ENCODE measurements at places on chromosomes 4 and X.

GRCh38 chrX:28177202-28177601, 196.0 kb upstream of the DCAF8L1 start:
- no peaks in the 10 kb centered on the region for H3K4me1 ChIP-seq
- H3K4me3 ChIP-seq: no peak overlapping the region
- no peak overlapping the region for H3K27ac ChIP-seq
- peaks cover 1% of the 10 kb centered on the region for H3K36me3 ChIP-seq
- no peak for DNase-seq

GRCh38 chrX:4314586-4314985, 601.1 kb upstream of the PRKX start:
- H3K36me3 ChIP-seq: no peaks in the 10 kb centered on the region
- H3K27ac ChIP-seq: no peak overlapping the region
- H3K27me3 ChIP-seq: no peaks in the 10 kb centered on the region
- no peak for DNase-seq
- no peaks in the 10 kb centered on the region for H3K4me1 ChIP-seq

DNA sequence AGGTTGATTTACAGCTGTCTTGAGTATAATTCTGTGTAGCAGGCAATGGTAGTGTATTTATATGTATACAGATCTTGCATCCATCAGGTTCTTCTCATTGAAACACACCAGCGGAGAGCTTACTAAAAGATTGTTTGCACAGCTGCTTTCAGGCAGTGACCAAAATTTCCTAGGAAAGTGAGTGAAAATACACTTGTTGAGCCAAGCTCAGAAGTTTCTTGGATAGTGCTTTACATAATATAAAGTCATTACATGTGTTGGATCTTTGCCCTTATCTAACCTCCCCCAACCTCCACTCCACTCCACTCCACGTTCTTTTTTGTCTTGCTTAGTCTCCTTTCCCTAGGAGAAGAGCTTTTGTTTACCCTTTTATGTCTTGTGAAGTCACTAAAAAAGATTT, 34.1 kb downstream of the CNKSR2 start:
- DNase-seq: no peak
- H3K27ac ChIP-seq: no peak overlapping the region
- H3K27me3 ChIP-seq: no peaks in the 10 kb centered on the region
- no peaks in the 10 kb centered on the region for H3K36me3 ChIP-seq

DNA sequence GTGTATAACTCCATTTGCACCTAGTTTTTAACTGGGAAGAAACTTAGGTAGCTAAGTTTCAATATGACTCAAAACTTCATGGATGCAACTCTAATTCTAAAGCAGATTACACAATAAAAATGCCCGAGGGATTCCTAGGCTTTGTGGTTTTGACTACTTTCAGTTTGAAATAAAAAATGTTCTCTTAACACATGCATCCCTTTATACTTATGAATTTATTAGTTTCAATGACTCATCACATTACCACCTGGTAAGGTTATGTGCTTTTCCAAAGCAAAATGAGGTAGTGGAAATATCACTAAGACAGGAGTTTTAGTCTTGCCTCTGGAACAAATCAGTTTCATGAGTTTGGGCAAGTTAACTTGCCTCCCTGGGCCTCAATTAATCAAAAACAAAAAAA, 125.5 kb downstream of the OPHN1 start:
- no peaks in the 10 kb centered on the region for H3K36me3 ChIP-seq
- no peak overlapping the region for H3K4me3 ChIP-seq
- H3K27ac ChIP-seq: peak overlapping the region; percentile 52
- DNase-seq: no peak
- peaks cover 4% of the 10 kb centered on the region for H3K4me1 ChIP-seq
